ENCODE measurements at places on chromosomes 3 and 15. TPM values are rescaled to one million over a fixed set of nuclear protein-coding genes. Genes with fewer than 3 reads are reported as not detected.

Gene DPPA2
- not detected for total RNA-seq

Gene IL17RC
- total RNA-seq: 23.2 TPM

Gene CYP8B1
- not detected for total RNA-seq

Gene LEKR1
- total RNA-seq: 1.8 TPM

Gene COL6A5
- total RNA-seq: not detected

Gene NMB
- total RNA-seq: 36.2 TPM

Gene AHSG
- not detected for total RNA-seq

Gene NR1I2
- total RNA-seq: not detected
